ENCODE measurements at places on chromosomes 5 and 9. TPM values are rescaled to one million over a fixed set of nuclear protein-coding genes. Genes with fewer than 3 reads are reported as not detected.

Gene TMEM252
- not detected for total RNA-seq

- no peak overlapping the region for H3K4me3 ChIP-seq
- no peak for DNase-seq
- no peaks in the 10 kb centered on the region for H3K27me3 ChIP-seq
- no peak overlapping the region for H3K27ac ChIP-seq
- H3K4me1 ChIP-seq, result peaks cover 6% of the 10 kb centered on the region
Measured at GRCh38 chr9:132892400-132892799, 13.7 kb downstream of the SPACA9 start.

- H3K27me3 ChIP-seq, result no peaks in the 10 kb centered on the region
- no peaks in the 10 kb centered on the region for H3K36me3 ChIP-seq
- H3K4me3 ChIP-seq, result no peak overlapping the region
- no peaks in the 10 kb centered on the region for H3K4me1 ChIP-seq
- DNase-seq, result no peak
- no peak overlapping the region for H3K27ac ChIP-seq
Measured at GRCh38 chr5:59554501-59554900, 339.0 kb downstream of the PDE4D start.

Gene SLCO6A1
- not detected for total RNA-seq

GRCh38 chr9:4490705-4491625 is 697 bp downstream of the SLC1A1 start:
- no peaks in the 10 kb centered on the region for H3K36me3 ChIP-seq
- H3K4me3 ChIP-seq, result peak overlapping the region; percentile 72
- peak; percentile 66 for DNase-seq
- H3K27me3 ChIP-seq, result no peaks in the 10 kb centered on the region
- peak overlapping the region; percentile 65 for H3K27ac ChIP-seq
- H3K4me1 ChIP-seq, result peaks cover 14% of the 10 kb centered on the region

DNA sequence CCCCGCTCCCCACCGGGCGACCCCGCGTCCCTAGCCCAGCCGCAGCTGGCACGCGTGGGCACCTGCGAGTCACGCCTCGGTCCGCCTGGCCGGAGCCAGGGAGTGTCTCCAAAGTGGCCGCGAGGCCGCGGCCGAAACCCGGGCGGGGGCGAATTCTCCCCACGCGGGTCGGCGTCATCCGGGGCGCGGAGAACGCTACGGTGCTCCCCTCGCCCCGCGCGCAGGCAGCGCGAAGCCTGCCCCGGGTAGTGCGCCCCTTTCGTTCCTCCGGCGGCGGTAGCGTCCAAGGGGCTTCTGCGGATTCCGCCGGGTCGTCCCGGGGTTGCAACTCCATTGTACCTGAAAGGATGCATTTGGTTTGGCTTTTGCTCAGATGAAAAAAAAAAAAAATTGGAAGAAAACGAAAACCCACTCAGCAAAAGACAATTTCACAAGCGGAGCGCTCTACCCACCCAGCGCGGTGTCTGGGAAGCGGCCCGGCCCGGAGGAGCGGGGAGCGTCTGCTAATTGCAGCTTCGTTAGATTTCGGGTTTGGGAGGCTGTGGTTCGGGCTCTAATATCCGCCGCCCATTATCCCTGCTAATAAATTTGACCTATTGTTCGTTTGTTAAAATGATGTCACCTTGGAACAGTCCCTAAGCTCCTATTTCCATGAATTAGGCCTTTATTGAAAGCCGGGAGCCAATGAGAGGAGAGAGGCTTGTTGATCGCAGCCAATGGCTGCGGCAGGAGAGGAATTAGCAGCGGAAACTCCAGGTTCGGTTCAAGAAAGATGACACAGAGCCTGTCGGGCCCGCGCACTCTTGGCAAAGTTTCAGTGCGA is at the start of gene TLX3:
Gene TLX3, plus strand, starts transcription at position 796 of the 823 bp plus-strand sequence. CDS start 118 bp downstream, outside the sequence.
- H3K4me3 ChIP-seq, result no peak within 1 kb of the TSS
- H3K4me1 ChIP-seq, result peaks cover 22% of the 10 kb centered on the region
- H3K27me3 ChIP-seq, result peaks cover 98% of the 10 kb centered on the region

DNA sequence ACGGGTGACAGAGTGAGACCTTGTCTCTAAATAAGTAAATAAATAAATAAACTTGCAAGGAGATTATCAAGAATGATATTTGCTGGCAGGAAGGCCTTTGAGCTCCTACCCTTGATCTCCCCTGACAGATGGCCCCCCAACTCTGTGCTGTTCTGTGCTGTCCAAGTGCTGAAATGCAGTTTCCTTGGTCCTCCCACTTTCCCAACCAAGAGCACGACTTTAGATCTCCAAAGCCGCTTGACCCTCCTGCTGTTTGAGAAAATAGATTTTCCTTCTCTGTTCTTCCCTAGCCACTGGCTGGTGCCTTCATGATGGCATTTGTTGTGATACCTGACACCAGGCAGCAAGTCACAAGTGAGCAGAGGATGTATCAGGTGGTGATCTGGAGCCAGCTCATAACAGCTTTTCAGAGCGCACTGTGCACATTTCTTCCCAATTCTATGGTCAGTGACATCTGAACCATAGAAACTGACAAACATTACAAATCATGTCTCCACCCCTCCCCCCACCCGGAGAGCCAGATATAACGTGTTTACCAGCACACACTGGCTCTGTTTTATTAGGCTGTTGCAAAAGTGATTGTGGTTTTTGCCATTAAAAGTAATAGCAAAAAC is 80.0 kb upstream of the PUM3 start:
- H3K4me1 ChIP-seq, result no peaks in the 10 kb centered on the region
- no peaks in the 10 kb centered on the region for H3K27me3 ChIP-seq
- H3K36me3 ChIP-seq, result no peaks in the 10 kb centered on the region
- H3K27ac ChIP-seq, result no peak overlapping the region

DNA sequence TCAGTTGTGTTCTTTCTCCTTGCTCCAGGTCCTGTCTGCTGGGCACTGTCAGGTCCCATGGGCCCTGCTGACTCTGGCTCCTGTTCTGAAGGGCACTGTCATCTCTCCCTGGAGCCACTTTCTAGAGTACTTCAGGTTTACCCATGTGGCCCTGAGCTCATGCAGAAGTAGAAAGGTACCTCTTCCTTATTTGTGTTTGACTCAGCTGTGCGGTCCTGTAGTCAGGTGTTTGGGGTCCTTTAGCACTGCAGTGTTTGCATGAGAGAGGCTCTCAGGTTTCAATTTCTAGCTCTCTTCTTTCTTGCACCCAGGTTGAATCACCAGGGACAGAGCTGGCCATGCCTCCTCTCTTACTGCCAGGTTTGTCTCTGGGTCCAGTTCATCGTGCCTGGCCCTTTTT is 71.5 kb downstream of the HSPA4 start:
- DNase-seq, result no peak
- no peaks in the 10 kb centered on the region for H3K27me3 ChIP-seq
- no peaks in the 10 kb centered on the region for H3K4me1 ChIP-seq
- H3K27ac ChIP-seq, result no peak overlapping the region

DNA sequence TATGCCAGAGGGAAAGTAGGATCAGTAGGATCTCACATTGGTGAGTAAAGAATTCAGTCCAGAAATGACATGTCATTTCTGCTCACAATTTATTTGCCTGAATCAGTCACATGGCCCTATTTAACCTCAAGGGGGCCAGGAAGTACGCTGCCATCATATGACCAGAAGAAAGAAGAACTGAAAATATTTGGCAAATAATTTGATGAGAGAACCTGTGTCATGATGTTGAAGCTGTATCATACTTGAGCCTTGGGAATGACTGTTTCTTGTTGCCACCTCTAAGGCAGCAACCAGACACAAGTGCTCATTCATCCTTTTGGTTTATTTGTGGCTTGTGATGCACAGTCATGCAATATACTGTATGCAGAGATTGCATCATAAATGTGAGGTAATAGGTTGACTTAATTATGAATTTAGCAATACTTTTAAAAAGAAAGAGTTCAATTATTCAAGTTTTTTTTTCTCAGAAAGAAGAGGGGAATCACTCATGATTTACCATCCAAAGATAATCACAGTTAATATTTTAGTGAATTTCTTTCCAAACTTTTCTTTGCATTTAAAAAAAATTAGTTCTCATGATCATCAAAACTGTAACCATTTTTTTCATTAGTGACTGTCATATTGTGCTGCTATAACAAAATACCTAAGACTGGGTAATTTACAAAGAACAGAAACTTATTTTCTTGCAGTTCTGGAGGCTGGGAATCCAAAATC is 8.2 kb upstream of the ZFYVE16 start:
- no peaks in the 10 kb centered on the region for H3K27me3 ChIP-seq
- no peak overlapping the region for H3K4me3 ChIP-seq
- peak overlapping the region; percentile 52 for H3K27ac ChIP-seq
- H3K36me3 ChIP-seq, result no peaks in the 10 kb centered on the region

DNA sequence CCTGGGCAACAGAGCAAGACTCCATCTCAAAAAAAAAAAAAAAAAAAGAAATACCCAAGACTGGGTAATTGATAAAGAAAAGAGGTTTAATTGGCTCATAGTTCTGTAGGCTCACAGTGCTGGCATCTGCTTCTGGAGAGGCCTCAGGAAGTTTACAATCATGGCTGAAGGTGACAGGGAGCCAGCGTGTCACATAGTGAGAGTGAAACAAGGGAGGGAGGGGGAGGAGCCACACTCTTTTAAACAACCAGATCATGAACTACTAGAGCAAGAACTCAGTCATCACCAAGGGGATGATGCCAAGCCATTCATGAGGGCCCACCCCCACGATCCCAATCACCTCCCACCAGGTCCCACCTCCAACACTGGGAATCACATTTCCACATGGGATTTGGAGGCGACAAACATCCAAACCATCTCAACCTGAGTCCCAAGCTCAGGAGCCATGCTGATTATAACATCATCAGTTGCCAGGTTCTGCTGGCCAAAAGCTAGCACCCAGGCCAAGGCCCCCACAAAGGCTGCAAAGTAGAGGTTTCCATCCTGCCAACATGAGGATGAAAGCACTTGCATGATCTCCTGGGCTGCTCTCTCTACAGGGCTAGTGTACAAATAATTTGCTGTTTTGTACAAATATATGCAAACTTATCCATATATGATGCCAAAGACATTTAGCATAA is 15.3 kb downstream of the DENND1A start:
- H3K4me3 ChIP-seq, result no peak overlapping the region
- no peaks in the 10 kb centered on the region for H3K27me3 ChIP-seq
- no peak overlapping the region for H3K27ac ChIP-seq
- DNase-seq, result no peak
- no peaks in the 10 kb centered on the region for H3K4me1 ChIP-seq

GRCh38 chr9:87663556-87663955 is 62.4 kb upstream of the CTSL start:
- peaks cover 42% of the 10 kb centered on the region for H3K36me3 ChIP-seq
- H3K4me1 ChIP-seq, result peaks cover 11% of the 10 kb centered on the region
- H3K27ac ChIP-seq, result no peak overlapping the region
- H3K4me3 ChIP-seq, result no peak overlapping the region
- no peak for DNase-seq

Gene RCL1
- 19.6 TPM for total RNA-seq

- peaks cover 18% of the 10 kb centered on the region for H3K27me3 ChIP-seq
- no peak overlapping the region for H3K4me3 ChIP-seq
- H3K36me3 ChIP-seq, result no peaks in the 10 kb centered on the region
- no peak overlapping the region for H3K27ac ChIP-seq
- DNase-seq, result no peak
Measured at GRCh38 chr5:180172447-180173197, 36.4 kb downstream of the RASGEF1C start.

GRCh38 chr9:757246-757881 is 84.1 kb upstream of the DMRT1 start:
- H3K4me3 ChIP-seq, result no peak overlapping the region
- H3K36me3 ChIP-seq, result no peaks in the 10 kb centered on the region
- H3K27me3 ChIP-seq, result no peaks in the 10 kb centered on the region

Gene PCDHGA11
- total RNA-seq, result 2.6 TPM

GRCh38 chr9:118326326-118326725 is 622.1 kb downstream of the TLR4 start:
- no peaks in the 10 kb centered on the region for H3K27me3 ChIP-seq
- H3K27ac ChIP-seq, result no peak overlapping the region
- DNase-seq, result no peak
- no peaks in the 10 kb centered on the region for H3K4me1 ChIP-seq
- no peak overlapping the region for H3K4me3 ChIP-seq

GRCh38 chr9:35682520-35683315 is 7.0 kb downstream of the TPM2 start:
- no peak for DNase-seq
- peaks cover 10% of the 10 kb centered on the region for H3K36me3 ChIP-seq
- H3K27me3 ChIP-seq, result no peaks in the 10 kb centered on the region
- H3K4me3 ChIP-seq, result no peak overlapping the region

- no peak overlapping the region for H3K4me3 ChIP-seq
- H3K4me1 ChIP-seq, result no peaks in the 10 kb centered on the region
- H3K36me3 ChIP-seq, result no peaks in the 10 kb centered on the region
- no peak overlapping the region for H3K27ac ChIP-seq
Measured at GRCh38 chr9:24698881-24699518, 153.3 kb upstream of the IZUMO3 start.

All from upper lobe of right lung (tissue), 1 donor.